Mammary epithelial cell (primary cell): ENCODE measurements at places on chromosomes 5 and 9. TPM values are rescaled to one million over a fixed set of nuclear protein-coding genes. Genes with fewer than 3 reads are reported as not detected.

NSD1 gene
- total RNA-seq = 55.7 and 67.4 TPM in 2 replicates

DNA sequence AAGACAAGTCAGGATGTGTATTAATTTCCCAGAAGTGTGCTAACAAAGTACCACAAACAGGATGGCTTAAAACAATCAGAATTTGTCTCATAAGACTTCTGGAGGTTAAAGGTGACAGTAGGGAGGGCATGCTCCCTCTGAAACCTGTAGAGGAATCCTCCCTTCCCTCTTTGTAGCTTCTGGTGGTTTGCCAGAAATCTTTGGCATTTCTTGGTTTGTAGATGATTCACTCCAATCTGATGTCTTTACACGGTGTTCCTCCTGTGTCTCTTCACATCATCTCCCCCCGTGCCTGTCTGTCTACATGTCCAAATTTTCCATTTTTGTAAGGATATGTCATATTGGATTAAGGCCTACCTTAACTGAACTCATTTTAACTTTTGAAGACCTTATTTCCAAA, 471.5 kb downstream of the ZNF608 start:
- DNase-seq = peak; percentile 39

GRCh38 chr5:126686451-126687126, 85.8 kb downstream of the PHAX start:
- DNase-seq = no peak

DNA sequence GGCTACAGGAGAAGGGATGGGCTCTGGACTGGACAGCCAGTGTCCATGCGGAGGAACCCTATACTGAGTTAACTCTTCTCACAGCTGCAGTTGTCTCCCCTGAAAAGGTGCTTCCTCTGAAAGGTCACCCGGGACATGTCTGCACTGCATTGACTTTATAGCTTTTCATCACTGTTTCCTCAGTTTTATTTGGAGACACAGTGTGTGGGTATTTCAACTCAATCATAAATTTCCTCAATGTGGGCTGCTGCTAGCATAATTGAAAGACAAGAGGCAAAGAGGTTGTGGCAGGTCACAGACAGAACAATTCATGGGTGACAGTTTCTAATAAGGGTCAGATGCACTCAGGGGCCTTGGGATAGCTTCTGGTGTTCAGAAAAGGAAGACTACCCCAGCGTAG, 336.8 kb downstream of the KDM4C start:
- no peak for DNase-seq

GRCh38 chr9:32698706-32699277, 63.3 kb upstream of the TAF1L start:
- peak; percentile 77 for DNase-seq

DNA sequence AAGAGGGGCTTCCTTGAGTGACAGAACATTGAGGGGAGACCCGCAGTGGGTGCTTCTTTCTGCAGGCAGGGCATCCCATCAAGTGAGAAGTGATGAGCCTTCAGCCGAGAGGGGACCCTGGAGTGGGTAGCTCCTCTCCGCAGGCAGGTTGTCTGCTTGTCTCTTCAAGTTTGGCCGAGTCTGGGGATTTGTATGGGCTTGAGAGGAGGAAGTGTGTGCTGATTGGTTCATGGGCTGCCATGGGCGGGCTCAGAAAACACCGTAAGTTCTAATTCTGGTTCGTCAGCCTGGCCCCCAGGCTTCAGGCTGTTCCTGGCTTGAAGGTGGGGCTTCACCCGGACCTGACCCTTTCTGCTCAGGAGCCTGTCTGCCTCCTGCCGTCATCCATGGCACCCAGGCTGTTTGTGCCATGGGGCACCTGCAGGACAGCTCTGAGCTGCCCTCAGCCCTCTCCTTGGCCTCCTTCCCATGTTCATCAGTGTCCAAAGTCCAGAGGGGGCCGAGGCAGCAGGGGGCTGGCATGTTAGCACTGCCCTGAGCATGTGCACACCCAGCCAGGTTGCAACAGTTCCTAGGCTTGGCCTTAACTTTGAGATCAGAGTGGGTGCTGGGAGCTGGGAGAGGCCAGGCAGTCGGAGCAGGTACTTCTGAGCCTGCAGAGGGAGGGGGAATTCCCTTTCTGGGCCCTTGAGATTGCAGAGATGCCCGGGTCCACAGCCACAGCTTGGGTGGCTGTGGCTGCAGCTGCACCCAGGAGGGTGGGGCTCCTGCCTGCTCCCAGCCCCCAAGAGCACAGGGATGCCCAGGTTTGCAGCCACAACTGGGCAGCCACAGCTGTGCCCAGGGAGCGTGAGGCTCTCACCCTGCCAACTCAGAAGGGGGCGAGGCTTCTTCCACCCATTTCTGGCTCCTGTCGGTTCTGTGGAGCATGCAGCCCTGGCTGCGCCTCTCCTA, 13.5 kb upstream of the DHFR start:
- DNase-seq = no peak

- DNase-seq = no peak
These were observed 601.4 kb upstream of the TLE4 start for GRCh38 chr9:78970375-78970774.

DNA sequence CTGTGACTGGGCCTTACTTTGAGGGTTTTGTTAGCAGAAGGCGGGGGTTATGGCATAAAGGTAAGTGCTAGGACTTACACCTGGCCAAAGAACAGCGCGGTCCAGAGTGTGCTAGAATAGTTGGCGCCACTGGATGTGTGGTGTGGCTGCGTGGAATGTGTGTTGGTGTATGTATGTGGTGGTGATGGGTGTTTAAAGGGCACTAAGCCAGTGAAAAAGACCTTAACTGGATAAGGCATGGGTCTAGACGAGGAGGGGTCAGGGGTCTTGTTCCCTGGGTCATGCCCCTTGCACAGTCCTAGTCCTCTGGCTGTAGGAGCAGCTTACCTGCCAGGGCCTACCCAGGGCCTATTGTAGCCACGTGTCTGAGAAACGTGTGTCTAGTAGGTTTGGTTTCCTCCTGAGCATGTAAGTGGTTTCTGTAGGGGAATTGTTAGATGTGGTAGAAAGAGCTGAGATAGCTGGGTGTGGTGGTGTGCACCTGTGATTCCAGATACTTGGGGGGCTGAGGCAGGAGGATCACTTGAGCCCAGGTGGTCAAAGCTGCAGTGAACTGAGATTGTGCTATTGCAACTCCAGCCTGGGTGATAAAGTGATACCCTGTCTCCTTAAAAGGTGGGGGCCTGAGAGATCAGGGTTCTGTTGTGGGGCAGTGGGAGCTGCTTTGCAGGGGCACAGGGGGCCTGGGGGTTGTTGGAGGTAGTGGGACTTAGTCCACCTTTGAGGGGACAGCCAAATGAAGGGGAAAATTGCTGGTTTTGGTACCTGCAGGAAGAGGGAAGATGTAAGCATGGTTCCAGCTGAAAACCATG, 55.2 kb downstream of the HSPA4 start:
- DNase-seq = no peak
